ENCODE measurements at places on chromosomes 6 and 20. TPM values are rescaled to one million over a fixed set of nuclear protein-coding genes. Genes with fewer than 3 reads are reported as not detected.

Gene SMLR1
- total RNA-seq, result not detected

Gene HLA-DOA
- total RNA-seq, result not detected

Gene HLA-DOB
- not detected for total RNA-seq

Gene CST4
- total RNA-seq, result not detected

Gene ELOVL4
- total RNA-seq, result 2.3 TPM

Gene ZNF334
- 1.7 TPM for total RNA-seq

Gene ANKS1A
- 9.3 TPM for total RNA-seq

Gene ZBTB12
- 2.6 TPM for total RNA-seq

Gene CGA
- total RNA-seq, result not detected

Gene MCHR2
- total RNA-seq, result not detected

Gene SAMD10
- total RNA-seq, result 2.6 TPM
